ENCODE measurements at places on chromosomes 3 and 15.
A peak's percentile ranks its signal among the peaks of the same experiment; 100 is the strongest.

DNA sequence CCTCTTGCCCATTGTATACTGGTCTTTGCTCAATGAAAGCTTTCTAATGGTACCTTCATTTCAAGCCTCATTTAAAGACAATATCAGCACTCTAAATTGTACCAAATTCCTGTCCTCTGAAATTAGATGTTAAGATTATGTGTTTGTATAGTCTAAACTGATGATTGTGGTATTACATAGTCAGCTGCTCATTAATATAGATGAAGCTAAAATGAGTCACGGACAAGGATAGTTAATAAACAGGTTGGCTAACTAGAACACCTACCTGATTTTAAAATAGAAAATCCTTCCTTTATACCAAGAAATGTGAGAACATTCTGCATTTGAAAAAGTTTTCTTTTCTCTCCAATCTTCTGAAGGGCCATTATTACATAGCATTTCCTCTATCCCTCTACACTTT, 2.9 kb downstream of the PRKCI start:
- DNase-seq: no peak

DNA sequence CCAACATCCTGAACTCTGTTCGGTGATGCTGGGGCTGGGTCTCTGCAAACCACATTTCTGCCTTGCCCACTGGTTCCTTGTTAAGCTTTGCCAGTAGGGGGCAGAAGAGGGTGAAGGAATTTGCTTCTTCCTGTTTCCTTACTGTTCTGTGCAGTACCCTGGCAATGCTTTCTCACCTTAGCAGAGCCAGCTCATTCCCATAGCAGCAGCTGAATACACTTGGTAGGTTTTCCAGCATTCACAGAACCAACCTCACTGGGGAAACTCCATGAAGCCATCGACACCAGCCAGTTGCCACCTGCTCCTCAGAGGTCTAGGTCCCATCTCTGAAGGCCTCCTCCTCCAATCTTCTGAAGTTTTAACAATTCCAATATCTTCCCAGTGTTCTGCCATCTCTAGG, 308.4 kb downstream of the PDCD6IP start:
- no peak for DNase-seq

DNA sequence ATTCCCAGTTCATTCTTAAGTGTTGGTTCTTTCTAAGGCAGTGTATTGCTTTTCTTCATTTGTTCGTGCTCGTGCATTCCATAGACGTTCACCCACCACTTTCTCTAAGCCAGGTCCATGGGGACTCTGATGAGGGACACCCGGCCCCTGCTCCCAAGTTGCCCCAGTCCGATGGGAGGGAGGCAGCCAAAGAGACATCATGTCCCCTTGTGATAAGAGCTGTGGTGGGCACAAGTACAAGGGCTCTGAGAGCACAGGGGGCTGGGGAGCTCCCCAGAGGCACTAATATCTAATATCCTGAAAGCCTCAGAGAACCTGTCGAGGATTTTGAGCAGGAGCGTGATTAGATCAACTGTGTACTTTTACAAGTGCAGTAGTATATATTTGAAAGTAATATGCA, 6.3 kb downstream of the SPSB4 start:
- DNase-seq: no peak

DNA sequence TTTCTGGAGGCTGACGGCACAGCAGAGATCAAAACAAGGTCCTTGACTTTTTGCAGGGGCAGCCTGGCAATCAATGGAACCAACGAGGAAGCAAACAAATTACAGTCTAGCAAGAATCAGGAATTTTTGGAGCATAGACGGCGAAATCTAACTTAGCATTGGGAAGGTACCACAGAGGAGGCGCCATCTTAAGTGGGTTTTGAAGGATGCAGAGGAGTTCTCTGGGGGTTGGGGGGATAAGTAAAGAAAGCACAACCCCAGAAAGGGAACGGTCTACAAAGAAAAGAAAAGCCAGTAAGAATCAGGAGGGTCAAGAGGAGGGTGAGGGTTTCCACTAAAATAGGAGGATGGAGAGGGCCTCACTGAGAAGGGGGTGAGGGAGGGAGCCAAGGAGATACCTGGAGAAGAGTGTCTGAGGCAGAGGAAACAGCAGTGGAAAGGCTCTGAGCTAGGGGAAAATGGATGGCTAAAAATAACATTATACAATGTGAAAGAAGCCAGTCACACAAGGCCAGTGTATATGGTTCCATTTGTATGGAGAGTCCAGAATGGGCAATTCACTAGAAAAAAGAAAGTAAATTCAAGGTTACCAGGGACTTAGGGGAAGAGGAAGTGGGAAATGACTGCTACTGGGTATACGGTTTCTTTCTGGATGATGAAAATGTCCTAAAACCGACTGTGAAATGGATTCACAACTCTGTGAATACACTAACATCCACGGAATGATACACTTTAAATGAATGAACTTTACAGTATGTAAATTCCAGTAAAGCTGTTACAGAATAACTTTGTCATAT, 25.2 kb upstream of the IQSEC1 start:
- no peak for DNase-seq

- peak; percentile 48 for DNase-seq
These were observed 6.9 kb upstream of the FOXB1 start for GRCh38 chr15:59997070-59997701.

- DNase-seq: no peak
These were observed 19.8 kb downstream of the WHAMM start for GRCh38 chr15:82829234-82829633.

DNA sequence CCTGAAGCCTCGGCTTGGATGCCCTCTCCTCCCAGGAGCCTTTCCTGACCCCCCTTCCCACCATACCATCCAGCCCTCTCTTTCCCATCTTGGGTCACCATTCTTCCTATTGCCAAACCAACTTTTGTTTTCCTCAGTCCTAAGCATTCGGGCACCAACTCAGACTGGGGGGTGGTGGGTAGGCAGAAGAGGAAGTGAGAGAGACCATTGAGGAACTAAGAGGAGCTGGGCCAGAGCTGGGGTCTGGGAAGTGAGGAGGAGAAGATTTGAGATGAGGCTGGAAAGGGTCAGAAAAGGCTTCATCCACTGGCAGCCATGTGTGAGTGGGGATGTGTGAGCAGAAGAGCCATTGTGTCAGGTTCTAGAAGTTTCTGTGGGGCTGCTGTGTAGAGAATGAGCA, 37.7 kb downstream of the TKT start:
- no peak for DNase-seq

GRCh38 chr15:71080166-71080565, 35.1 kb upstream of the THSD4 start:
- DNase-seq: no peak

DNA sequence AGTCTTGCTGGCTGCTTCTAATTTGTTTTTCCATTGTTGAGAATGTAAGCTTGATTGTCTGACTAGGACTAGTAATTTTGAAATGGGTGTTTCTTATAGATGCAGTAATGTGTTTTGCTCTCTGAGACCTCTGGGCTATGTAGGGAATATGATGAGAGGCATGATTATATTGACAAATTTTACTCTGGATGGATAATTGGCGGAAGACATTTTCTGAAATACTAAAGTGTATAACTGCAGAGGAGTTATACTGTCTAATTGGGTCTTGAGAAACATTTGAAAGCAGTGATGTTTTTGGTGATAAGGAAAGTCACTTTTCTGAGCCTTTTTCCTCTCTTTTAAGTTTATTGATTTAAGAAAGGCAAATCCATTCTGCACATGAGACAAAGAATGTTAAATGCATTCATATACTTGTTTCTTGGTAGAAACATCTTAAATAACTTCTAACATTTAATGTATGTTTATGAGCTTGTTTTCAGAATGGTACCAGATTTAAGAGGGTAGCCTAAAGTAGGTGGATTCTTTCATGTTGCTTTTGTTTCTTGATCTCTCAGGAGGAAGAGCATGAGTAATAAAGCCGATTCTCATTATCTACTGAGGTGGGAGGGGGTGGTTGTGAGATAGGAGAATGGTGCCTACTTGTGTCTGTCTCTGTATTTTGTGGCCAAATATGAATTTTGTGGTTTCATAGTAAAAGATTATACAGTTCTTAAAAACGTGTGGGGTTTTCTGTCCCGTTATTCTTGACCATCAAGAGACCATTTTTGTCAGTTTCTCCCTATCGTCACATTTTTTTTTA, 2.0 kb downstream of the ATP2C1 start:
- DNase-seq: no peak

GRCh38 chr15:25832158-25832557, 31.0 kb downstream of the ATP10A start:
- DNase-seq: no peak

DNA sequence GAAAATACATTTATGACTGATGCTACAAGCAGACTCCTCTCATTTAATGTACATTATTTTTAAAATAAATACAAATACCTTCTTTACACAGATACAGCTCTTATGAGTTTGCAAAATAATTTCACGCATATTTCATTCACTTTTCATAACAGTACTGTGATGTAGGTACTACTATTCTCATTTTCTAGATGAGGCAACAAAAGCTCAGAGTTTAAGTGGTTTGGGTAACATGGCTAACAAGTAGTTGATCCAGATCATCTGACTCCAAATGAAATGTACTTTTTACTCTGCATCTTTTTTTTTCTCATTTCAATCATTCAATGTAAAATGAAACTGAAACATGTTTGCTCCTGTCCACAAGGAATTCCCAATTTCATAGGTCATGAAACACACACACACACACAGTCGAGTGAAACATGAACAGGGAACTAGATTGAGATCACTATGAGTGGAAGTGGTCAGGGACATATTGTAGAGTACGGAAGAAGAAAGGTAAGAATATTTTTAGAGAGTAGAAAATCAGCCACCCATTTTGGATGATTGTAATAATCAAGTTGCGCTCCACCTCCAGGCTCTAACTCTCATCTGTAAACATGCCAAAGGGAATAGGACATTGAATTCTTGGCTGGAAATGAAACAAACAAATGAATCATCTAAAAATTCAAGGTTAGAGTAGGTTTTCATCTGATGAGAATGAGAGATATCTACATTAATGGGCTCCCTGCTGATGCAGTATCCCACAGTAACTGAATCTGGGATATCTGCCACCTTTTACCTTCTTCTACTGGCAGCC, 92.4 kb downstream of the CLDN1 start:
- DNase-seq: no peak

DNA sequence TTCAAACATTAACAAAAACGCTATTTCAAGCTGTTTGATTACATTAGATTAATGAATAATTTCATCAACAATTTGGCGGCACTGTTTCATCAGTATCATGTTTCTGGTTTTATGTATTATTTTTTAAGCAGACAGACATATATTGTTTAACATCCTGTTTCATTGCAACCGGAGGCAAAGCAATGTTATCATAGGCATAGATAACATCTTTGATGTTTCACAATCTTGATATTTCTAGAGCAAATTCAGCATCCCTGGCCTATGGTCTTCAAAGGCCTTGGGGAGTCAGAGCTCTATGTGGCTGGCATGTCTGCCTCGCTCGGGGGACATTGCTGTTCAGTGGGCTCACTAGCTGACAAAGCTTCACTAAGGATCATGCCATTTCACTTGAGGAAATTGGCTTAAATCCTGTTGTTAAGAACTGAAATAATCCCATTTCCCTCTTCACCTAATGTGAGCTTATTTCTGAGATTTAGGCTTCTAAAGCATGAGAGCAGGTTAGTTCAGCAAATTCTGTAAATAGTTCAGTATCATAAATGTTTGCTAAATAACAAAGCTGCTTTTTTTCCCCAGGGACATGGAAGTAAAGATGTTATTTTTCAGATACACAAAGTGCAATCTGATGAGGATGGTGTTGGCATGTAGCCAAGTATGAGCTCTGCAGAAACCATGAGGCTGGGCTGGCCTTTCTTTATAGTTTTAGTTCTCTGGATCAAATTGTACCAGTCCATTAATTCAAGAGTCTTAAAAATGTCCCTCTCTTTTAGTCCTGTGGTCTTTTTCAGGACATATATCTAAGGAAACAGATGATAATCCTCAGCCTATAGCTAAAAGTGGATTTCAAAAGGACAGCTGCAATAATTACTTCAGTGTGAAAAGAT, 941.4 kb downstream of the PLOD2 start:
- no peak for DNase-seq

DNA sequence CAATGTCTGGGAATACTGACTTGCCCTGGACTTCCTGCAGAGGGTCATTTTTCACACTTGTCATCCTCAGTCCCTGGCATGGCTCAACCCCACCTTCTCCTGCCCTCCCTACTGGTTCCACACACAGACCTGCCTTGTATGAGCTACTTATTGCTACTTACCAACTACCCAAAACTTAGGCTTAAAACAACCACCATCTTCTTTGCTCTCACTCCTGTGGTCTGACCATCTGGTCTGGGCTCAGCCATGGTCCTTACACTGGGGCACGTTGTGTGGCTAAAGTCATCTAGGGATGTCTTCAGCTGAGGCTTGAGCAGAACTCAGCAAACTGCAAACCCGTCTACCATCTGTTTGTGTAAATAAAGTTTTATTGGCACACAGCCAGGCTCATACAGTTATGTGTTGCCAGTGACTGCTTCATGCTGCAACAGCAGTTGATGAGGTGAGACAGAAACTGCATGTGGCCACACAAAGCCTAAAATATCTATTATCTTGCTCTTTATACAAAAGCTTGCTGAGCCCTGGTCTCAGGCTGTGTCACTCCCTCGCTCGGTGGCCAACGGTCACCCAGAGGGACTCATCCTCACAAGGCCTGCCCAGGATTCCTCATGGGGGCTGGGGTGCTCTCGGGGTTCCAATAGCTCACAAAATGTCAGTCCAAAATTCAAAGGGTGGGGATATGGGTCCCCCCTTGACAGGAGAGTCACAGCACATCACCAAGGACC, 43.5 kb downstream of the KLF15 start:
- no peak for DNase-seq

GRCh38 chr3:60365360-60365759, 885.9 kb downstream of the FHIT start:
- no peak for DNase-seq

DNA sequence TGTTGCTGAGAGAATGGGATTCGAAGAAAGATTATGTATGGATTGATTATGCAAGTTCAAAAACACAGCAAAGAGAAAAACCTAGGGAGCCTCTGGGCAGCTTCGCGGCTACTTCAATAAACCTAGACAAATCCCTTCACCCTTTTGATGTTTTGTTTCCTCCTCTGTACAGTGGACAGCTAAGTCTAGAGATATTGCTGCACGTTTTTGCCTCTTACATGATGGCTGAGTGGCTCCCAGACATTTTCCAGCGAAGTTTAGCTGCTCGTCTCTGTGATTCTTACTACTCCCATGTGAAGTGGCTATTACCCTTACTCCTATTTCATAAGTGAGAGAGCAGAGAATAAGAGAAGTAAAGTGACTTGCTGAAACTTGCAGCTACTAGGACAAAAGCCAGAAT, 695.0 kb upstream of the GRM7 start:
- no peak for DNase-seq

DNA sequence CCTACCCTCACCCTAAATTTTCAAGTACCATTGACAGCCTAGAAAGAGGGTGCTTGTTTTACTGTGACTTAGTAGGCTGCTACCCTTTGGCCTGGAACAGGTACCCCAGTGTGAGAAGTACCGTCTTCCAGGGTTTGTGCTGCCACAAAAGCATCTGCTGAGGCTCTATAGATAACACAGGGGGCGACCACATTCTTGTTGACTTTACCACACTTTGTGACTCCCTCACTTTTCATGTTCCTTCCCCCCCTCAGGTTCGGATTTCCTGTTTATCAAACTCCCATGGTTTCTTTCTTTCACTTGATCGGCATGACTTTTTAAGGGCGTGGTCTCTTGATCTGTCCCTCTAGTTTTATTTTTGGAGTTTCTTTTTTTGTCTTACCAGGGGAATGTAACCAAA, 23.5 kb downstream of the EXOG start:
- no peak for DNase-seq

- DNase-seq: no peak
These were observed 128.8 kb downstream of the SV2B start for GRCh38 chr15:91228890-91229289.

GRCh38 chr3:150309257-150309542, 98.9 kb upstream of the TSC22D2 start:
- DNase-seq: no peak
